ENCODE measurements at places on chromosomes 11 and 22.

DNA sequence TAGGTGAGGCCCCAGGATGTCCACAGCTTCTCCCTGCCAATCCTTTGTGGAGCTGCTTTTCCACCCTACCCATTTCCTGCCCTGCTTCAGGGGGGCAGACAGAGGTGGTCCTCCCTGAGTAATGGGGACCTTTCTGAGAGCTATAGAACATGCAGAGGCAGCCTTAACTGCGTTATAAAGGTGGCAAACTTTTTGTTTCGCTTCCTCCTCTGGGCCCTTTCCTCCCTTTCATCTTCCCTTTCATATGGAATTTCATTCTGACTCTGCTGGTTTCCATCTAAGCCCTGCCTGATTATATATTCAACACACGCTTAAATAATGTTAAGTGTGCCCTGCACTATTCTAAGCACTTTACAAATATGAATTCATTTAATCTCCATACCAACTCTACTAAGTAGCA, 169.3 kb upstream of the E2F8 start:
- no peak for DNase-seq

- no peak for DNase-seq
Observed at GRCh38 chr11:73266646-73267020, 5.5 kb upstream of the P2RY6 start.

- no peak for DNase-seq
Observed at GRCh38 chr11:14927146-14927545, 35.1 kb upstream of the CYP2R1 start.

- no peak for DNase-seq
Observed at GRCh38 chr22:41870786-41871185, 37.9 kb downstream of the SREBF2 start.

DNA sequence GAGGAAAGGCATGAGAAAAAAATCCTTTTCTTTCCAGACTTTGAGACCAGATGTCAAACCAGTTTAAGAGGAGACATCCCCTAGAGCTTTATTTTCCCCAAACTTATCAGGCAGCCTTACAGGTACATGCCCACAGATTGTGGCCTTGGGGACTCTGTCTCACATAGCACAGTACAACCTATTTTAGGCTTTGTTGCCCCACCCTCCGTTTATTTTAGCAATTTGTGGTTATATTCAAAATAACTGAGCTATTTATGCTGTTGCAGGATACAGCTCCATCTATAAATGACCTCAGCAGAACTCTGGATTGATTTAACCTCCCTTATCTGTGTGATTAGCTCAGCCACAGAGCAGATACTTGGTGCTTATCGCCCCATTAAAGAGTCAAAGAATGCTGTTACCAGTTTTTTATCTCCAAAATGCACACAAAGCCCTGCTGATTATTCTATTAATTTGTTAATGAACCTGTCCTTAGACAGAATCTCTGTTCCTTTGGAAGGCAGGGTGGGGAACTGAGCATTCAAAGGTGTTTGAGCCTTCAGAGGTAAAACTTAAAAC, 525.2 kb downstream of the OPCML start:
- DNase-seq, result no peak

- DNase-seq, result no peak
Observed at GRCh38 chr11:118012083-118012669, 26.0 kb downstream of the IL10RA start.
